Stimulated activated CD4-positive, alpha-beta T cell treated with anti-CD3 and anti-CD28 coated beads, Interleukin-15, amount 100 ng/mL, for 48 hours (primary cell): ENCODE measurements at places on chromosomes 2 and 18.

- DNase-seq, result no peak
These were observed 40.8 kb upstream of the RPRM start for GRCh38 chr2:153519257-153519875.

DNA sequence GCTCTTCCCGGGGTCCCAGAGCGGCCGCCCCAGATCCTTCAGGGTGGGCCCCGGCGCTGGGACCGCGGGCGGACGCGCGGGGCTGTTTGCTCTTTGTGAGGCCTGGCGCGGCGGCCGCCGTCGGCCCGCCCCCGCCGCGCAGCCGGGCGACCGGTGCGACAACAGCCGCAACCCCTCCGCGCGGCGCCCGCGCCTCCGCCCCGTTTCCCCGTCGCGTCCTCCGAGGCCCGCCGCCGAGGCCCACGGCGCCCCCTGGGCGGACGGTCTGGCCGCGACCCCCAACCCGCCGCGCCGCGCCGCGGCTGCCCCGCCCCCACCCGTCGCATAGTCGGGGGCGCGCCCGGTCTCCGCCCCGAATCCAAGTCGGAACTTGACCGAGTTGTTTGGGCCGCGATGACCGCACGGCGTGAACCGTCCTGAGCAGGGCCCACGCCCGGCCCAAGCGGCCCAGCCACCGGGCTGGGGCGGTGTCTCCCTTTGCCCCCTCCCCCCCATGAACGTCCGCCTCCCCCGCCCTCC is 448 bp downstream of the YPEL5 start:
- no peak for DNase-seq

GRCh38 chr2:47456851-47457250 is 53.9 kb downstream of the MSH2 start:
- no peak for DNase-seq

DNA sequence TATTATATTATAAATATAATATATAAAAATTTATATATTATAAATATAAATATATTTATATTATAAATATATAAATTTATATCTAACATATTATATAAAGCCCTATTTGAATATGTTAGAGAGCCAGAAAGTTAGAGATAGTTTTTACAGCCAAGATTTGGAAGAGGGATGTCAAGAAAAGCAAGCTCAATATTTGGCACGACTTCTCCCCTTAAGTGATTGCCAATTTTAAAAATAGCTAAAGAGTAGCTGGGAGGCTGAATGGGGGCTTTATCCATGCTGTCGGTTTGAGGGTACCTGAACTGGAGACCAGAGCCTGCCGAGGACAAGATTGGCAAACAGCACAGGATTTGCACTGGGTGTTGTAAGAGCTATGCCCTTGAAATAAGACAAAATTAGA is 180.9 kb upstream of the GYPC start:
- DNase-seq, result no peak

GRCh38 chr2:191869781-191870180 is 22.9 kb upstream of the CAVIN2 start:
- DNase-seq, result no peak

DNA sequence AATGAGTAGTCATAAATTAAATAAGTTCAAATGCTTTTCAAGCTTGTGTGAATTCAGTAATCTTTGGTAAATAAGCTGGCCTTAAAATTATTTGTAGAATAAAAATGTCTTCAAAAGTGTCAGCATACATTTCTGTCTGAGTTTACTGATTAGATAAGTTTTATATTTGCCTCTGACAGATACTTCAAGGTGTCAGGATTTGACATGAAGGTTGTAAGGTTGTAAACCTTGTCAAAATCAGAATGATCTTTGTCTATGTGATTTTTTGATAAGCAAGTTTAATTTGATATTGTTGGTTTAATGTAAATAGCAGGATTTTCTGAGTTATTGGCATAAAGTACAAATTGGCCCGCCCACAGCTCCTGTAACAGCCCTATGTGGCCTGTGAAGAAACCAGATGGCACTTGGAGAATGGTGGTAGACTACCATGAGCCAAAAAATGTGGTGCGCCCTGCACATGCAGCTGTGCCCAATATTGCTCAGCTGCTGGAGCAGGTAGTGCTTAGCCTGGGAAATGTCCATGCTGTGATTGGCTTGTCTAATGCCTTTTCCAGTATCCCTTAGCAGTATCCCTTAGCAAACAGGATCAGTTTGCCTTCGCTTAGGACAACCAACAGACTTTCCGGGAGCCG is 188.0 kb upstream of the SPHKAP start:
- no peak for DNase-seq

DNA sequence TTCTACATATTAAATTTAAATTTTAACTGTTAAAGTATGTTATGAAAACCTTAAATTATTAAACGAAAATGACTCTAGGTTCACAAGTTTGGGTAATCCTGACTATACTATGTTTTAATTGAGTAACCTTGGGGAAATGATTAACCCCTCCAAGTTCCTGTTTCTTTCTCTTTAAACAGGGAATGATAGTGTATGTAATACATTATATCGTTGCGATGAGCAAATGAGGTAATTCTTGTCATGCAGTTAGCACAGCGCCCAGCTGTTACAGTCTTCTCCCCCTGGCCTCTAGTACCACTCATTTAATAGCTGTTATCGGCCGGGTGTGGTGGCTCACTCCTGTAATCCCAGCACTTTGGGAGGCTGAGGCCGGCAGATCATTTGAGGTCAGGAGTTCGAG is 80.4 kb downstream of the MTA3 start:
- DNase-seq, result no peak

GRCh38 chr2:8089596-8089995 is 592.3 kb upstream of the ID2 start:
- DNase-seq, result no peak

- DNase-seq, result no peak
These were observed 4.4 kb upstream of the TWIST2 start for GRCh38 chr2:238843476-238843875.

DNA sequence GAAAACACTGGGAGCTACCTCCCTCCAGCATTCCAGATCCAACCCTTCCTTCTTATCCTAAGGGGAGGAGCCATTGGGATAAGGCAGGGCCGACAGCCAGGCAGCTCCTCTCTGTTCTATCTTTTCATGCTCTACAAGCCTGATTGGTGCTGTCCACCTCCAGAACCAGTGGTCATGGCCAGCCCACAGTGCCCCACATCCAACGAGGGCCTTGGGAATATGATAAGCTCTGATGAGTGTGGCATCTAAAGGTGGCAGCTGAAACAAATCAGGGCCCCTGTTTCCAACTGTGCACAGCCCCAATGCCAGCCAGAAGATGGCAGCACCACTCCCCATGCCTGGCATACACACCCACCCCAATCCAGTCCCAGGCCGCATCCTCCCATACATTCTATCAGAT is 329.3 kb downstream of the C1D start:
- no peak for DNase-seq

DNA sequence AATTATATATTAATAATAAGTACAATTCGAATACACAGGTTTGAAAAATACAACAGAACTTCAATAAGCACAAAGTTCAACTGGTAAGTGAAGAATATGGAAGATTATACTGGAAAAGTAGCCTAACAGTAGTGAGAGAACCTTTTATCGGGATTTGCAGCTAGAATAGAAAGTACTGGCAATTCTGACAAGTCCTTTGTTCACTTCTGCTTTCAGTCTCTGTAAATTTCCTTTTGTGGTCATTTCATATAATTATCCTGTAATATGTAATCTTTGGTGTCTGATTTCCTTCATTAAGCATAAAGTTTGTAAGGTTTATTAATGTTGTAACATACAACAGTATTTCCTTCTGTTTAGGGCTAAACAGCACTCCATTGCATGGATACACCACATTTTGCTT is 67.2 kb downstream of the CUL3 start:
- DNase-seq, result no peak

DNA sequence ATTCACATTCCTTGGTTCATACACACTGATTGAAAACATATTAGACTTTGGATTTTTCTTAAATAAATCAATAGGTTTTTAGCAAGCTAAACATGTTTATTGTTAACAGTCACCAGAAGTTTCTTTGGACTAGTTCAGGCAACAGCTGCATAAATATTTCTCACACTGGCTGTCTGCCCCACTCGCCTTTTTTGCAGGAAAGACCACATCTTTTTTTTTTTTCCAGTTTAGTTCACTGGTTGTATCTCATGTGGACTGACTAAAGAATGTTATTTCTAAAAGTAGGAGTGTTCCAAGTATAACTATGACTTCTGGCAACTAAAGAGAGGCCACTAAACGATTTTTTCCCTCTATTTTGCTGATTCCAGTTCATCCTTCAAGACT is 31.1 kb downstream of the SLC40A1 start:
- no peak for DNase-seq

GRCh38 chr2:85545780-85546240 is 6.8 kb downstream of the MAT2A start:
- no peak for DNase-seq

- DNase-seq, result no peak
These were observed 134.2 kb upstream of the HS6ST1 start for GRCh38 chr2:128452536-128453530.

- DNase-seq, result no peak
These were observed 46.2 kb downstream of the TGOLN2 start for GRCh38 chr2:85281553-85281952.

- no peak for DNase-seq
These were observed 16.8 kb downstream of the NPC1 start for GRCh38 chr18:23569299-23570063.

GRCh38 chr2:138087751-138088593 is 123.7 kb downstream of the HNMT start:
- no peak for DNase-seq

- DNase-seq, result no peak
These were observed 2.4 kb downstream of the ERBB4 start for GRCh38 chr2:212535996-212536816.

GRCh38 chr2:82007071-82007664 is 1702.6 kb upstream of the LRRTM1 start:
- DNase-seq, result no peak

- no peak for DNase-seq
These were observed 20.4 kb upstream of the ATOH8 start for GRCh38 chr2:85733121-85733960.

DNA sequence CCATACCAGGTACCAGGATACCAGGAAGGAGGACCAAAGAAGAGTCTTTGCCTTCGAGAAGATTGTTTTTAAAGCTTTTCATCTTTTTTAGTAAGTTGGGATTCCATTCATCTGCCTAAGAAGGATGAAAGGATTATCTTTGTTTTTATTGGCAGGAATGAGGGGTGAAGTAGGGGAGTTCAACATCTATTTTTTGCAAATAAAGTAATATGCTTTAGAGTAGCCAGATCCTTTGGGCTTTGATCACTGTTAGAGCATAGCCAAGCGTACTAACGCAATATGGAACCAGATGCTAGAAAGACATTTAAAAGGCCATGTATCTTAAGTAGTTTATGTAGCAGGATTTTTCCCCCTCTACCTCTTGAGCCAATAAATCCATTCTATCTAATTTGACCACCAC is 133.0 kb downstream of the PRPF40A start:
- no peak for DNase-seq

GRCh38 chr2:235142601-235143000 is 190.8 kb downstream of the SH3BP4 start:
- no peak for DNase-seq

- no peak for DNase-seq
These were observed 147.9 kb downstream of the TMX3 start for GRCh38 chr18:68566991-68567390.

DNA sequence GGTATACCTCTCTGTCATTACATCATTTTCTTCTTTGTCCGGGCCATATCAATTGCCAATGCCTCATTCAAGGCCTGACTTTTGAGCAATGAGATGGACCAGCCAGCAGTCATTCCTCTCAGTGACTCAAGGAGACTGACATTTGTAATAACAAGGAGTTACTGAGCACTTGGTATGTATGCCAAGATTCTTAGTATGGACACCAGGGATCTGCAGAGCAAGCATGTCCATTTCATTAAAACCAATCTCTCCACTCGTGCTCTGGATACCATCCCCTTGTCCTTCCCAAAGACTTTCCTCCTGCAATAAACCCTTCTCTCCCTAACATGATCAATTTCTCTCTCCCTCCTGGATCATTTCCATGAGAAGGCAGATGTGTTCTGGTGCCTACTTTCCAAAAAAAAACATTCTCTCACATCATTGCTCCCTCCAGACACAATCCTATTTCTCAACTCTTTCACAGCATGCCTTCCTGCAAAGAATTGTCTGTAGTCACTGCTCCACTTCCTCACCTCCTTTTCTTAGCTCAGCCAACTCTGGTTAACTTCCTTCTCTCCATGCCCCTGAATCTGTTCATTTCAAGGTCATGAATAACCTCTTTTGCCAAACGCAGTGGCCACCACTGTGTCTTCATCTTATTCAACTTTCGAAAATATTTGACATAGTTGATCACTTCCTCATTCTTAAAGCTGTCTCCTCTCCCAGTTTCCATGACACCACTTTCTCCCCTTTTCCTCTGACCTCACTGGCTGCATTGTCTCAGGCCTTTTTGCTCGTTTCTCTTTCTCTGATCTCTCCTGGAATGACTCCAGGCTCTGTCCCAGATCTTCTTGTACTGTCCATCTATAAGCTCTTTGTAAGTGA is 102.8 kb upstream of the CYP1B1 start:
- DNase-seq, result no peak

GRCh38 chr2:233929352-233930022 is 12.3 kb downstream of the TRPM8 start:
- no peak for DNase-seq

GRCh38 chr2:46831051-46831868 is 84.3 kb downstream of the MCFD2 start:
- DNase-seq, result no peak

- no peak for DNase-seq
These were observed 516.0 kb upstream of the FAM98A start for GRCh38 chr2:34115076-34115475.

- DNase-seq, result no peak
These were observed 51.2 kb upstream of the MEX3C start for GRCh38 chr18:51248685-51249084.

- no peak for DNase-seq
These were observed 51.6 kb upstream of the CCBE1 start for GRCh38 chr18:59748628-59749360.

DNA sequence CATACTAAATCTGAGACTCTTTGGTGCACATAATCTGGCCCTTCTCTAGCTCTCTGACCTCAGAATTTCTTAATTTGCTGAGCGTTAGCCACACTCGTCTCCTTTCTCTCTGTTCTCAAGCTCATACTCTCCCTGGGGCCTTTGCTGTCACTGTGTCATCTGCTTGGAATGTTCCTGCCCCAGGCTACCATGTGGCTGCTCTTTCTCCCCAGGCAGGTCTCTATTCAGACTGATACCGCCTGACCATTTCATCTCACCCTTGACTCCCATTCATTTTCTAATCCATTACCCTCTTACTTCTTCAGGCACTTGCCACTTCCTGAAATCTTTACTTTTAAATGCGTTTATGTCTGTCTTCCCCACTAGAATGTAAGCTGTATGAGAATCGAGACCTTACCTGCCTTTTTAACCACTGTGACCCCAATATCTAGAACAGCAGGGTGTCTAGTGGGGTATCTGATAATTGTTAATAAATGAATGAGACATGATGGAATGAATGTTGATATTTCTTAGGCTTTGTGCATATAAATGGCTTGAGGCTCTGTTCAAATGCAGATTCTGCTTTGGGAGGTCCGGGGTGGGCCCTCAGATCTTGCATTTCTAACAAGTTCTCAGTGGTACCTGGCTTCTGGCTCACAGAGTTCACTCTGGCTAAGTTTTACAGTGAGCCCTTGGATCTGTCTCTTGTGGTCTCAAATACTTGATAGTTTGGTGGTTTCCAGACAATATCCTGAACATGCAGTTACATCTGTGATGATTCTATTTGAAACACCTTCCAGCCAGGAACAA is 89.9 kb upstream of the EPC2 start:
- DNase-seq, result no peak

GRCh38 chr18:22136395-22136794 is 33.0 kb upstream of the GATA6 start:
- DNase-seq, result no peak
